Liver (tissue), 10 donors: ENCODE measurements at places on chromosomes 13 and 19. TPM values are rescaled to one million over a fixed set of nuclear protein-coding genes. Genes with fewer than 3 reads are reported as not detected.

PRR20A gene
- not detected for polyA plus RNA-seq

DNA sequence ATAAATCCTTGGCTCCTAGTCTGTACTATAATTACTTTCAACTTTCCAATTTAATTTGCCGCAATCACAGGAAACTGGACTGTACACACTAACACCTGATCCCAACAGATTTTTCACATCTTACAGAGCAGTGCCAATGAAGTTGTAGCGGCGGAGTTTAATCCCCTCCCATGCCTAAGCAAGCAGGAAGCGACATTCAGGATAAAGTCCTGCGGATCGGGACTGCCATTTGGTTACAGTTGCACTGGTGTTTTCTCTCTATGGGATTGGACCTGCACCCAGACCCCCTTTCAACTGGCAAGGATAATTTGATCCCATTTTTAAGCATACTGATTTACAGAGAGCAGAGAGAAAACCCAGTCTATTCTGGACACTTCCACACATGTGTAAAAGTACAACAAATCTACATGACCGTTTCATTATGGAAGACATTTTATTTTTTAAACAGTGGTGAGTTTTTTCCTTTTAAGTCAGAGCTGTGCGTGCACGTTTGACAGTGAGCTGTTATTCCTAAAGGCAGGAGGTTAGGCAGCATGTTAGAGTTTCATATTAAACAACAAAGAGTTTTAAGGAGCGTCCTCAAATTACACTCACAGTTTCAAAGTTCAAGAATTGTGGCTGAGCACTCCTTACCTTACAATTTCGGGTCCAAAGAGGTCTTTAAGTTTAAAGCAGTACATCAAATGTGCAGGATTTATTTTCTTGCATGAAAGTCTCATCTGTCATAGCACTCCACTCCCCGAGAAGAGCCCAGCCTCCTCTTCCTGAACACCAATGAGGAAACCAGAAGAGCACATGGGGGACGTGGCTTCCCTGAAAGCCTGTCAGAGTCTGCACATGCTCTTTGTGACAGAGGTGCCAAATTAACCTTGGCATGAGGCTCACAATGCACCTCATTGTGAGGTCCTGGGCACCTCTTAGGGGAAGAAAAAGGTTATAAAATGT is 141.6 kb upstream of the RFC3 start:
- no peak for DNase-seq
- peak overlapping the region; percentile 84 for H3K4me3 ChIP-seq
- no peaks in the 10 kb centered on the region for H3K27me3 ChIP-seq
- peaks cover 14% of the 10 kb centered on the region for H3K4me1 ChIP-seq
- H3K36me3 ChIP-seq = no peaks in the 10 kb centered on the region

DNA sequence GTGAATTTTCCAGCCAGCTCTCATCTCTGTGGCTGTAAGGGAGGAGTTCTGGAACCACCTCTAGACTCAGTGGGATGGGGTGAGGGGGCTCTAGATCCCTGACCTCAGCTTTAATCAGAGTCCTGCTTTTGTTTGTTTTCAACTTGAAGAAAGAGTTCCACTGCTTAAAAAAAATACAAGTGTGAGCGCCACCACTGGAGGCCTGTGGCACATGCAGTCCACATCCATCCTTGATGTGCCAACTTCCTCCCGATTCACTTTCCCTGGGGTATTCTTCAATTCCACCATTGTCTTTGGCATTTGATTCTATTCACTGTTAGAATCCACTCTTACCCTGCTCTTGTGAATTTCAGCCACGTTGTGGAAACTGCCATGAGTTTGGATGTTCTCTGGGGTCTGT is 62.4 kb upstream of the GJB6 start:
- H3K36me3 ChIP-seq = no peaks in the 10 kb centered on the region
- H3K27ac ChIP-seq = no peak overlapping the region
- no peaks in the 10 kb centered on the region for H3K27me3 ChIP-seq
- no peaks in the 10 kb centered on the region for H3K4me1 ChIP-seq
- H3K4me3 ChIP-seq = no peak overlapping the region

DNA sequence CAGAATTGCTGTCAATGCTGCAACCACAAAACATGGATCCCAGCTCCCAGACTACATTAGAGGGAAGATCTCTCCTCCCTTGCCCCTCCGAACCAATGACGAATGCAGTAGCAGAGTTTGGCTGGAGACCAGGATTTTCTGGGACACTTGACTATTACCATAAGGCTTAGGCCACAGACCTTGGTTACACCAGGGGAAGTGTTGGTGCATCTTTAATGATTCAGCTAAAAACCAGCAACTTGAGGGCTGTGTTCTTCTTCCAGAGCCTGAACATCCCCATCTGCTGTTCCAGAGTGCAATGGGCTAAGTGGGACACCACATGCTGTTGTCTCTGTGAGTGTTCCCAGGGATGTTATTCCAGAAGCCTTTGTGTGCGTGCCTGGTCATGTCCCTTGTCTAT is 528.2 kb downstream of the LMO7 start:
- H3K4me1 ChIP-seq = no peaks in the 10 kb centered on the region
- DNase-seq = no peak
- H3K4me3 ChIP-seq = no peak overlapping the region
- no peaks in the 10 kb centered on the region for H3K36me3 ChIP-seq

GRCh38 chr13:100559886-100560285 is 28.7 kb downstream of the GGACT start:
- no peaks in the 10 kb centered on the region for H3K27me3 ChIP-seq
- no peak overlapping the region for H3K4me3 ChIP-seq
- peaks cover 33% of the 10 kb centered on the region for H3K4me1 ChIP-seq
- H3K36me3 ChIP-seq = no peaks in the 10 kb centered on the region
- DNase-seq = no peak

- H3K36me3 ChIP-seq = no peaks in the 10 kb centered on the region
- H3K27ac ChIP-seq = no peak overlapping the region
- H3K4me3 ChIP-seq = no peak overlapping the region
- H3K4me1 ChIP-seq = no peaks in the 10 kb centered on the region
- no peaks in the 10 kb centered on the region for H3K27me3 ChIP-seq
Observed at GRCh38 chr19:48656840-48657474, 11.0 kb upstream of the CA11 start.

DNA sequence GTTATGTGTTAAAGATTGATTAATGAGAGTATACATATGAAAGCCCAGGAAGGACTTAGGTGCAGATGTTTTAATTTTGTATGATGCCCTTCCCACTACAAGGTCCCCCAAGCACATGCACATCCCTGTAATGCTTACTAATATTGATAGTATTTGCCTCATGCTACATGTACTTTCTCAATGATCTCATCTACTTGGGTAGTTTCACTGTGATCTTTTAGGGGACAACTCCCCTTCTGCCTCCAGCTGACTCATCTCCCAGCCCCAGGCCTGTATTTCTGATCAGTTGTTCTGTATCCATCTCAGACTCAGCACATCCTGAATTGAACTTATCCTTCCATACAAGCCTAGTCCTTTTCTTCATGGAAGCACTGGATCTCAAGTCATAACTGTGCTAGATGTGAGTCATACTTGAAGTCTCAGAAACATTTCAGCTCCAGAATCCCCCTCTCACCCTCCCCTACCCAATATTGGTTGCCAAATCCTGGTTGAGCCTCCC is 49.4 kb upstream of the INTS6 start:
- no peak for DNase-seq
- no peaks in the 10 kb centered on the region for H3K36me3 ChIP-seq
- no peak overlapping the region for H3K27ac ChIP-seq
- peaks cover 12% of the 10 kb centered on the region for H3K4me1 ChIP-seq

DNA sequence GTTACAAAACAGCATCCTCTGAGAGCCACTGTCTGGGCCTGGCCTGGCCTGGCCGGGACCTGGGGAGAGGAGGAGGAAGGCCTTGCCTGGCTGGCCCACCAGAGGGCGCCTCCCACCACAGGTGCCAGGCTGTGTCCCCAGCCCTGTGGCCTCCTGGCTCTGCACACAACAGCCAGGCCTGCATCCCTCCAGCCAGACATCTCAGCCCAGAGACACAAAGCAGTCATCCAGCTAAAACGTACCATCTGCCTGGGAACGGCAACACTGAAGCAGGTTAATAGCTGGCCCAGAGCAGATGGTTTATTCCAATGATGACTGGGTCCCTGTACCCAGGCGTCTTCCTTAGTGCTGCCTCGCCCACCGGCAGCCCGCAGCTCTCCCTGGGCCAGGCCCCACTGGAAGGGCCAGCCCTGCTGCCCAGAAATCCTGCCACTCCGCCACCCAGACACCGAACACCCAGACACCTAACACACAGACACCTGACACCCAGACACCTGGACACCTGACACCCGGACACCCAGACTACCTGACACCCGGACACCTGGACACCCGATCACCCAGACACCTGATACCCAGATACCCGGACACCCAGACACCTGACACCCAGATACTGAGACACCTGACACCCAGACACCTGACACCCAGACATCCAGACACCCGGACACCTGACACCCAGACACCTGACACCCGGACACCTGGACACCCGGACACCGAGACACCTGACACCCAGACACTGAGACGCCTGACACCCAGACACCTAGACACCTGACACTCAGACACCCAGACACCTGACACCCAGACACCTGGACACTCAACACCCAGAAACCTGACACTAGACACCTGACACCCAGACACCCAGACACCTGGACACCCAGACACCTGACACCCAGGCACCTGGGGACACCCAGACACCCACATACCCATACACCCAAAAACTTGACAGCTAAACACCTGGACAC is 20.1 kb downstream of the C19orf12 start:
- no peak overlapping the region for H3K27ac ChIP-seq
- H3K36me3 ChIP-seq = no peaks in the 10 kb centered on the region
- no peak overlapping the region for H3K4me3 ChIP-seq
- peak; percentile 76 for DNase-seq
- peaks cover 3% of the 10 kb centered on the region for H3K4me1 ChIP-seq
- H3K27me3 ChIP-seq = no peaks in the 10 kb centered on the region

GRCh38 chr13:108305655-108306054 is 36.1 kb downstream of the TNFSF13B start:
- no peak overlapping the region for H3K4me3 ChIP-seq
- H3K4me1 ChIP-seq = no peaks in the 10 kb centered on the region
- DNase-seq = no peak
- no peak overlapping the region for H3K27ac ChIP-seq

PNMA8B gene
- 0.15 TPM for polyA plus RNA-seq

- H3K27me3 ChIP-seq = no peaks in the 10 kb centered on the region
- H3K4me1 ChIP-seq = no peaks in the 10 kb centered on the region
- DNase-seq = no peak
- H3K4me3 ChIP-seq = no peak overlapping the region
- no peak overlapping the region for H3K27ac ChIP-seq
Observed at GRCh38 chr19:31274251-31275067, 74.8 kb downstream of the TSHZ3 start.

DNA sequence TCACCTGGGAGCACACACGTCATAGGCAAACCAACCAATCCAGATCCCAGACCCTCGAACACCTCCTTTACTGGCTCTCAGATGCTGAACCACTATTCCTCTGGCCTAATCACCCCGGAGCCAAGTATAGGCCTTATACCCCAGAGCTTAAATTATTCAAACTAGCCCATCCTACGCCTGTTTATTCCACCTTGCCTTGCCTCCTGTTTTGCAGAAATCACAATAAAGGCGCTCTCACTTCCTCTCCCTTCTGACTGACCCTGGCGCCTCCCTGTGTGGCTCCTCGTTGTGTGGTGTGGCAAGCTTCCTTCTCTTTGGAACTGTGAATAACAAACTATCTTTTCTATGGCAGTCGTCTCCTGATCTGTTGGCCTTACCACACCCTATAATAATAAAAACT is 354.9 kb downstream of the ENOX1 start:
- H3K4me3 ChIP-seq = no peak overlapping the region
- no peak for DNase-seq
- H3K27ac ChIP-seq = no peak overlapping the region
- no peaks in the 10 kb centered on the region for H3K36me3 ChIP-seq
- H3K4me1 ChIP-seq = no peaks in the 10 kb centered on the region

- H3K4me3 ChIP-seq = no peak overlapping the region
- H3K4me1 ChIP-seq = no peaks in the 10 kb centered on the region
- no peak for DNase-seq
- no peaks in the 10 kb centered on the region for H3K27me3 ChIP-seq
- no peak overlapping the region for H3K27ac ChIP-seq
Observed at GRCh38 chr19:1046836-1047695, 7.2 kb downstream of the ABCA7 start.

TTC9B gene
- polyA plus RNA-seq = not detected

ATG4D gene
- polyA plus RNA-seq = 4.7 TPM

CLEC4G gene
- 47.4 TPM for polyA plus RNA-seq

WASF3 gene
- 0.82 TPM for polyA plus RNA-seq

DNA sequence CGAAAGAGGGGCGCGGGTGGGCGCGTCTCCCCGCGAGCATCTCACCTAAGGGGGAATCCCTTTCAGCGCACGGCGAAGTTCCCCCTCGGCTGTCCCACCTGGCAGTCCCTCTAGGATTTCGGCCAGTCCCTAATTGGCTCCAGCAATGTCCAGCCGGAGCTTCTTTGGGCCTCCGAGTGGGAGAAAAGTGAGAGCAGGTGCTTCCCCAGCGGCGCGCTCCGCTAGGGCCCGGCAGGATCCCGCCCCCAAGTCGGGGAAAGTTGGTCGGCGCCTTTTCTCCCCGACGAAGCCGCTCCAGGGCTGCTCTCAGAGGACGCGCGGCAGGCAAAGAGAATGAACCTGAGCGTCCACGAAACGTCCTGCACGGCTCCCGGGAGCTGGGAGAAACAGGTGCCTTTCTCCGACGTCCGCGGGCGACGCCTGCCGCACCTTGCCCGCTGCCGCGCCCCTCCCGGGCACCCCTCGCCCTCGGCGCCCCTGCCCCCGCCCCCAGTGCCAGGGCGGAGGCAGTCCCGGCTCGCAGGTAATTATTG is 366 bp upstream of the KL start:
- H3K4me1 ChIP-seq = peaks cover 10% of the 10 kb centered on the region
- H3K27me3 ChIP-seq = no peaks in the 10 kb centered on the region
- no peak for DNase-seq
- no peak overlapping the region for H3K27ac ChIP-seq
- no peaks in the 10 kb centered on the region for H3K36me3 ChIP-seq

KCTD12 gene
- polyA plus RNA-seq = 1.5 TPM

- DNase-seq = no peak
- no peaks in the 10 kb centered on the region for H3K27me3 ChIP-seq
- peaks cover 7% of the 10 kb centered on the region for H3K4me1 ChIP-seq
- no peaks in the 10 kb centered on the region for H3K36me3 ChIP-seq
- no peak within 1 kb of the TSS for H3K27ac ChIP-seq
Observed at GRCh38 chr19:42313096-42313839, at the start of gene TMEM145. Gene TMEM145, plus strand, starts transcription at chr19:42313309. Its CDS starts 68 bp downstream, at chr19:42313377.

- H3K27me3 ChIP-seq = no peaks in the 10 kb centered on the region
- no peaks in the 10 kb centered on the region for H3K36me3 ChIP-seq
- no peak overlapping the region for H3K4me3 ChIP-seq
- peaks cover 3% of the 10 kb centered on the region for H3K4me1 ChIP-seq
Observed at GRCh38 chr13:77298426-77298825, 28.5 kb downstream of the MYCBP2 start.
